ENCODE measurements at places on chromosomes 1 and 21.

DNA sequence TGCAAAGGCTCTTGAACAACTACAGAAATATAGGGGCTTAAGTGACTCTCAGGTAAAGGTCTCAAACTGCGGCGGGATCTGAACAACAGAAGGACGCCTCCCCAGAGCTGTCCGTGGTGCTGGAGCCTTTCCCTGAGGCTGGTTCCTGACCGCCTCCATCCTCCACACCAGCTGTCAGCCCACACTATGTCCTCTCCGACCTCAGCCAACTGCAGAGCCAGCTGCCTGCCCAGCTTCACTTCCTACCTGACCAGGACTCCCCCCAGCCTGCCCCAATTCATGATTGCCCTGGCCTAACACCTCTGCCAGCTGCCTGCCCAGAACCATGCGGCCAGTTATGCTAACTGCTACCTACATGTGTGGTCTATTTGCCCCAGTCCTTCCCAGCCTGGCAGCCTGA lies 63.6 kb upstream of the ZC3H12A start:
- DNase-seq, result no peak

DNA sequence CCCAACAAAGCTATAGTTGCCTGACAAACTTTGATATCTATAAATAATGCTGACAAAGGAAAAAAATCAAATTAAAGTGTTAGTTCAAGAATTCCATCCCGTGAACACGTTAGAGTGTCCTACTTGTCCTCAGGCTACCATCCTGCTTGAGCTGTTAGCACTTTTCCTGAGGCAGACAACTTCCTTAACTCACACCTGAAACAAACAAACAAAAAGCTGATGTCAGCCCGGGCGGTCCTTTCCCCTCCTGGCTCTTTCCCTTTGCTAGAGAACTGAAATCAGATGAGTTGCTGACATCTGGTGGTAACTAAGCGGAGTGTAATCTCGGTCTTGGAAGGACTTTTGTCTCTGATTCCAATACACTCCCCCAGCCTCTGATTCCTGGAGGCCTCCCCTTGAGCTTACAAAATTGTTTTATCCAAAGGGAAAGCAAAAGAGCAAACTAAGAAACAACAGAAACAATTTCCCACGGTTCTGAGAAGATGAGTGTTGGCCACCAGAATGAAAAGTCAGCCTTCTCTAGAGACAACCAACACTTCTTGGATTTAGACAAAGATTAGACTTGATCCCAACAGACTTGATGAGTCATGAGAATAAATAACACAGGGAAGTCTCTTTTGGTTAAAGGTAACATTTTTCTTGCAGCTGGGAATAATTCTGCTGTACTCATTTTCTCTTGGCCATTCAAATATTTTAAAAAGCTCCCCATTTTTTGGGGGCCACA lies 135.4 kb downstream of the PROX1 start:
- DNase-seq, result peak; percentile 91

GRCh38 chr1:244092293-244092963 lies 41.3 kb downstream of the ZBTB18 start:
- DNase-seq, result no peak

DNA sequence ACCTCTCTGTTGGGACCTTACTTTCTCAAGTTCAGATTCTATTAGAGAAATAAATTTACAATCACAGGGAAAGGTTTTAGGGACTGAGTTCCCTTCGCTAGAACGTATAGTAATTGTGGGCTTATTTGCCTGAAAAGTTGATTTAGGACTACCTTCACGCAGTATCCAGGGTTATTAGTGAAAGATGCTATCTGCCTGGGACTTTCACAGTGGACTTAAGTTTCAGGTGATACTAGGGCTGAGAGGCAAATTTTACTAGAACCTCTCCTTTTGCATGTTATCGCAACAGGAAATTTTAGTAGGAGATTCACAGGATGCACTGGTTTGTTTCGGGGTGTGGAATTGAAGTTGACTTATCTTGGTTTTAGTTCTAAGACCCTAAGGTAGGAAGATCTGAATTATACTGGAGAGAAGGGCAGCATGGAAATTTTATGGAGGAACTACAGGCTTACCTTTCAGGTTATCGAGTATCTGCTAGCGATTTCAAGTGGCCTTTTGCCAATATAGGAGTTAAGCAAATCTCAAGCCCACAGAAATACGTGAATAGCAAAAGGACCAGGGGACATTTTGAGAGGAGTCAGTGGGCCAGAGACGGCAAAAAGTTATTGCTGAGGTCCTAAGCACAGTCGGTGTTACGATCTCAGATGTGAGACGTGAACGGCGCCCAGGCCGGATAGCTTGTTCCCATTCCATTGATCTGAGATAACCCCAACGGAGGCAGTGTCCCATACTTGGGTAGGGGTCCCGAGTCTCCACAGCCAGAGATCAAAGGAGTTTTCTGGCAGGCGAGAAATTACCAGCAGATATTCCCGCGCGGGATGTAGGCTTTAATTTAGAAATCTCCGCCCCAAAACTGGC lies 723 bp upstream of the GNAI3 start:
- no peak for DNase-seq

GRCh38 chr1:114388432-114389003 lies 122.5 kb downstream of the TRIM33 start:
- DNase-seq, result no peak

DNA sequence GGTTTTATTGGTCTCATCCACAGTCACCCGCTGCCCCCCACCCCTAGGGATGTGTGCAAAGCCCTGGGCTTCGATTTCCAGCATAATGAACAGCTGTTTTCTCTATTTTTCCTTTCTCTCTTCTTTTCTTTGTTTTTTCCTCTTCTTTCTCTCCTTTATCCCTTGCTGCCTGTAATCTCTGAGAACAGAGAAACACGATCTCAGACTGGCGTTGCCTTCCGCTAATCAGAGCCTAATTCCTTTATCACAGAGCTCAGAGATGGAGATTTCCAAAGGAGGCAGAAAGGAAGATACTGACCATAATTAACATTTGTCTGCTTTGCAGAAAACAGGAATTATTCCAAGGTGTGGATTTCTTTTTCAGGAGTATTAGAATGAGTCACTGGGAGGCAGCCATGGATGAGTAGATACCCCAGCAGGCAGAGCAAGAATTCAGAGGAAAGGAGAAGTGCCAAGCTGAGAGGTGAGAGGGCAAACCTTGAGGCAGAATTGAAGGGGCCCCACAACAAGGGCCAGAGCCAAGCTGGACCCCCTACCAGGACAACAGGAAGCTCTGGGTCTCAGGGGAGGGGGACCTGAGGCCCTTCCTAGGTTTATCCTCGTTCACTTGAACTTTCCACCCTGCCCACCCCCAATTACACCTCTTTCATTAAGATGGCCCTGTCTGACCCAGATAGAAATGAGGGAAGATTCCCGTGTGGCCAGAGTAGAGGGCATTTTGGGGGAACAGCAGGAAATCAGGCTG lies 33.3 kb downstream of the MATN1 start:
- DNase-seq, result no peak

DNA sequence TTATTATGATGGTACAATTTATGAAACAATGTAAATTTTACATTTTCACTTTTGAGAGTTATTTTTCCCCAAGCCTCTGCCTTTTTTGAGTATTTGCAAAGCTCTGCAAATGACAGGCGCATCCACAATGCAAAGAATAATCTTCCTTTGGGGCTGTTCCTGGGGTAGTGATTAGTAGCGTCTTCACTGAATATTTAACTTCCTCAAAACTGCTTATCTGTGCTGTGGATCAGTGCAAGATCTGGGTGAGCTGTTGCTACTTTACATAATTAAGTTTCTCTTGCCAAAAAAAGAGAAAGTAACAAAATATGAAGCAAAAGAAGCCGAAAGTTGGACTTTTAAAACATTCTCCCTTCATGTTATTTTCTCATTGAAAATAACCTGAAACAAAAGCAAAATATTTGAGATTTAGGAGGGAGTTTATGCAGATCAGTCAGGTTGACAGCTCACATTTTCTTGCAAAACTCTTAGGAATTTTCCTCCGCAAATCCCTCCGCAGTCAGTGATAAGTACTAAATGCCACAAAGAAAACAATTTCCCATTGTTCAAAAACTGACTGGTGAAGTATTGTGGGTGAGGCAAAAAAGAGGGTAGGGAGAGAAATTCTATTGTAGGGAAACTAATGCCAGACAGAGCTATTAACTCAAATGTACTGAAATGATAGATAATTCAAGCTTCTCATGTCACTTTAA lies 276.4 kb upstream of the B3GALT2 start:
- DNase-seq, result no peak

DNA sequence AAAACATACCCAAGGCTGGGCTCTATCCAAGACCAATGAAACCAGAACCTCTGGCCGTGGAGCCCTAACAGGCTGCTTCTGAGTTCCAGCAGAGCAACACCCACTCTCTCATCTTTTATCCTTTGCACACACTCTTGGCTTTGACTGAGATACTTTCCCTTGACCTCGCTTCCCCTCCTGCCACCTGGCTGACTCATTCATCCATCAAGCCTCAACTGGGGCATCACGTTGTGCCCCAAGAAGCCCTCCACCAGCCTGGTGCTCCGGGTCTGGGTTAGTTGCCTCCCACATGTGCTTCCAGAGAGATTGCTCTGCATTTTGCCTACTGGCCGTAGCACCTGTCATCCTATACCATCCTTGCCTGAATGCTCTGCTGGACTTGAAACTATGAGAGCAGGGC lies 34.5 kb upstream of the SERBP1 start:
- no peak for DNase-seq

DNA sequence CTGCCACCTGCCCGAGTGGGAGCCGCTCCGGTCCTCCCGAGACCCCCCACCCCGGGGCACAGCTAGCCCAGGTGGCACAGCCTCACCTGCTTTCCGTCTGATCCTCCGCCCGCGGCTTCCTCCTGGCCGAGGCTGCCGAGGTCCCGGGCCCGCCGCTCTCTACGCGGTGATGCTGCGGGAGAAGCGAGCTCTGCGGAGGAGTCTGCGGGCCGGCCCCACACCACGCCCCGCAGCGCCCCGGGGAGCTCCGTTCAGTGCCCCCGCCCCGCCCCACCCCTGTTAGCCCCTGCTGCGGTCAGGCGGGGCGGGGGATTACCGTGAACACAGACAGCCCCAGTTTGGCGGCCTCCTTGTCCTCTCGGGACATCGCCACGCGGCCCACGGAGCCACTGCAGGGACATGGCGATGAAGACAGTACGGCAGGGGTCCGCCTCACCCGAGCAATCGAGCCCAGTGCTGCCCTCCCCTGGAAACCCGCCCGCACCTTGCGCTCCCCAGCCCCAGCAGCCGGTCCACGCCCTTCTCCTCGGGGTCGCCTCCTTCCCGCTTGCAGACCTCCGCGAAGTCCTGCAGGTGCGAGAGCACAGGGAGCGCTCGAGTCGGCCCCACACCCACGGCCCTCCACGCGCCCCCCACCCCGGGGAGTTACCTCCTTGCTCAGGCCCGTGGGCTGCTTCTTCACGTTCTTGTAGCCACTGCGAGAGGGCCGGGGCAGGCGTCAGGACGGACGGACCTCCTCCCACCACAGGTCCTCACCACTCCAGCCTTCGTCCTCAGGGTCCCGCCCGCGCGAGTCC lies 933 bp downstream of the C1orf35 start:
- DNase-seq, result no peak

- DNase-seq, result no peak
Observed at GRCh38 chr1:12272770-12273169, 42.9 kb downstream of the VPS13D start.

GRCh38 chr1:9400425-9401079 lies 107.9 kb downstream of the SPSB1 start:
- DNase-seq, result peak; percentile 85

DNA sequence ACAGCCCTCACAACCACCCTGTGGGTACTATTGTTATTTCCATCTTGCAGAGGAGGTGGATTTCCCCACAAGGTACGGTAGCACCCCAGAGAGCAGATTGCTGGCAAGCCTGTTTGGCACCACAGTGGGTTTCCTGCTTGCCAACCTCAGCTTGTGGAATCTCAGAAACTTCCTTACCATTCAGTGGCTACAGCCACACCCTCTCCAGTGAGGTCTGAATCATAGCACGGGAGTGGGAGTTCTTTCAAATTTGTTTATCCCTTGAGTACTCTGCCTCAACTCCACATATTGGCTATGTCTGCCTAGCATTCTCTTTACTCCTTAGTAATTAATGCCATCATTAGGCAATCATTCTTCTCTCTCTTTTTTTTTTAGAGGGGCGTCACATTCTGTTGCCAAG lies 162.1 kb downstream of the PTPRU start:
- DNase-seq, result no peak
